ENCODE measurements at places on chromosomes 3 and 15.

- no peak overlapping the region for H3K4me3 ChIP-seq
- no peaks in the 10 kb centered on the region for H3K27me3 ChIP-seq
- peaks cover 92% of the 10 kb centered on the region for H3K4me1 ChIP-seq
Observed at GRCh38 chr3:32862247-32862935, 44.6 kb downstream of the TRIM71 start.

DNA sequence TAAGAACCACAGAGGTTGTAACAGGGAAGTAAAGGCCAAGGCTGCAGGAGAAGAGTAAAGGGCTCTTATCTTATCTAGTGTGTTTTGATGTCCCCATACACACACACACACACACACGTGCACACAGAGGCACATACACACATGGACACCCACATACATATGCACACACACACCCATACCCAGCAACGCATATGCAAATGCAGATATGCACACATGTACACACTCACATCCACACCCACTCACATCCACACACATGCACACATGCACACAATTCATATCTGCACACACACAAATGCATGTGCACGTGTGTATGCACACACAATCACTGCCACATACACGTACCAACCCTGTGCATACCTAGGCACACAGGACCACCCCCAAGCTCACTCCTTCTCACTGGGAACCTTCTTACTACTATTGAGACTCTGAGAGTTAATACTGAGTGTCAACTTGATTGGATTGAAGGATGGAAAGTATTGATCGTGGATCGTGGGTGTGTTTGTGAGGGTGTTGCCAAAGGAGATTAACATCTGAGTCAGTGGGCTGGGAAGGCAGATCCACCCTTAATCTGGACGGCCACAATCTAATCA lies 99.0 kb upstream of the AKAP13 start:
- H3K36me3 ChIP-seq = no peaks in the 10 kb centered on the region
- no peak overlapping the region for H3K27ac ChIP-seq
- H3K27me3 ChIP-seq = peaks cover 18% of the 10 kb centered on the region

GRCh38 chr15:31364301-31365031 lies 37.8 kb downstream of the KLF13 start:
- peaks cover 73% of the 10 kb centered on the region for H3K4me1 ChIP-seq
- peaks cover 8% of the 10 kb centered on the region for H3K36me3 ChIP-seq
- DNase-seq = no peak
- H3K27me3 ChIP-seq = no peaks in the 10 kb centered on the region
- no peak overlapping the region for H3K4me3 ChIP-seq

DNA sequence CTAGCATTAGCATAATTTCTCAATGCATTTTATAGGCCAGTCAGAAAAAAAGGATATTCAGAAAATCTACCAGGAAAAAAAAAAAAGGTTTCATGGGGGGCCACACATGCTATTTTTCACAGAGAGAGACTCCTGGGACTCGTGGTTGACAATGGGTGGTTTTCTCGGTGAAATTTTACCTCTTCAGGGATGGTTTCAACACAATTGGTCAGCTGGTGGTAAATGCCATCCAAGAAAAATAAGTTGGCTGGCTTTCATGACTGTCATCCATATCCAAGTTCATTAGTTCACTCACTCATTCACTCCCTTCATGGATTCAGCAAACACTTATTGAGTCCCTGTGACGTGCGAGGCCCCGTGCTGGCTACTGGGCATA lies 217.3 kb downstream of the SHQ1 start:
- peak overlapping the region; percentile 75 for H3K27ac ChIP-seq
- no peak for DNase-seq
- H3K4me1 ChIP-seq = peaks cover 43% of the 10 kb centered on the region
- H3K4me3 ChIP-seq = no peak overlapping the region
- peaks cover 20% of the 10 kb centered on the region for H3K27me3 ChIP-seq

GRCh38 chr3:84961521-84962255 lies 2.9 kb downstream of the CADM2 start:
- H3K4me3 ChIP-seq = peak overlapping the region; percentile 77
- H3K27me3 ChIP-seq = peaks cover 63% of the 10 kb centered on the region
- H3K36me3 ChIP-seq = no peaks in the 10 kb centered on the region

DNA sequence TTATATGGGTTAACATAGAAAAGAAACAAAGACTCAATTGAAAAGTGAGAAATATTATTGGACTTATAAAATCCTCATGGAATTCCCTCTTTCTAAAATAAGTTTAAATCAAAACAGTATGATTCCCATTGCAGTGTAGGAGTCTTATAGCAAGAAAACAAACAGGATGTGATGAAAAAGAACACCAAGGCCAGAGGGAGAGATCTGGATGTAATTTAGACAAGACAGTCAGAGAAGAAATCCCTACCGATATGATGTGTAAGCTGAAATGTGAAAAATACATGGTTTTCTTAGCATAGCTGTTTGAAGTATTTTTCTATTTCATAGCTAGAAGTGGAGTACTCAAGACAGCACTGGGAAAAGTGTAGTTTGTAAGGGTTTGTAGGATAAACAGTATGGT lies 521.5 kb downstream of the RSL24D1 start:
- no peaks in the 10 kb centered on the region for H3K4me1 ChIP-seq
- H3K4me3 ChIP-seq = no peak overlapping the region
- H3K36me3 ChIP-seq = no peaks in the 10 kb centered on the region
- DNase-seq = no peak
- H3K27me3 ChIP-seq = no peaks in the 10 kb centered on the region

DNA sequence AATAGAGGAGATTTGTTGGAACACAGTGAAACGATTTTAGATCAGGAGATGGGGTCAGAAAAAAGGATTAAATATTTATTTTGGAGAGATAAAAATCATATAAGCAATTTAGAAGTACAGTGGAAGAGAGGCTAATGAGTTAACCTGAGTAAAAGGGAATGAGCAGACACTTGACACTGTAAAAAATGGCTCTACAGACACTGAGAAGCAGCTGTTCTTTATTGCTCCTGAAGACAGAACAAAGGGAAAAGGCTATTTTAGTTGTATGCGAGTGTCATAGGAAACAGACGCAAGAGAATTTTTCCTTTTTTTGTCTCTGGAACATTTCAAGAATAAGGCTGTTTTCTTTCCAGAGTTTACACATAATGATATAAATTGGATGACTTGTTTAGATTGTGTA lies 34.3 kb downstream of the ASTE1 start:
- H3K4me3 ChIP-seq = no peak overlapping the region
- H3K27me3 ChIP-seq = peaks cover 4% of the 10 kb centered on the region
- DNase-seq = no peak
- peaks cover 22% of the 10 kb centered on the region for H3K4me1 ChIP-seq
- peak overlapping the region; percentile 4 for H3K27ac ChIP-seq

- H3K36me3 ChIP-seq = peaks cover 52% of the 10 kb centered on the region
- H3K27ac ChIP-seq = no peak overlapping the region
- DNase-seq = no peak
- no peak overlapping the region for H3K4me3 ChIP-seq
- H3K27me3 ChIP-seq = no peaks in the 10 kb centered on the region
Observed at GRCh38 chr15:76885212-76885611, 19.9 kb downstream of the SCAPER start.

- peaks cover 8% of the 10 kb centered on the region for H3K36me3 ChIP-seq
- peaks cover 7% of the 10 kb centered on the region for H3K4me1 ChIP-seq
- H3K27me3 ChIP-seq = peaks cover 6% of the 10 kb centered on the region
- no peak for DNase-seq
Observed at GRCh38 chr3:151724576-151725562, 8.9 kb upstream of the AADACL2 start.

DNA sequence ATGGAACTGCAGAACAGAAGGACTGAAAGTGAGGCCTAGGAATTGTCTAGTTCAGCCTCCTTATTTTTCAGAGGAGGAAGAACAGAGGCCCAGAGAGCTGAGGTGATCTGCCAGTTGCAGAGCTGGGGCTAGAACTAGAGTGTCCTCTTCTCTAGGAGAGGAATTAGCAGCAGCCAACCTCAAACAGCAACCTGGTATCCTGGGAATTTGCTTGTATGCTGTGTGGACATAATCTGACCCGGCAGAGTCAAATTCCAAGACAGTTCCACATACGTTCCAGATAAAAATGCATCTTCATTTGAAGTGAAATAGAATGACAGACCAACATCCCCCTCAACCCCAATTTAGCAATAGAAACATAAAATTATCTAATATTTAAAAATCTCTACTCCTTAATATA lies 13.5 kb upstream of the TSC22D2 start:
- no peak for DNase-seq
- peaks cover 14% of the 10 kb centered on the region for H3K4me1 ChIP-seq
- no peak overlapping the region for H3K4me3 ChIP-seq
- H3K27ac ChIP-seq = no peak overlapping the region

DNA sequence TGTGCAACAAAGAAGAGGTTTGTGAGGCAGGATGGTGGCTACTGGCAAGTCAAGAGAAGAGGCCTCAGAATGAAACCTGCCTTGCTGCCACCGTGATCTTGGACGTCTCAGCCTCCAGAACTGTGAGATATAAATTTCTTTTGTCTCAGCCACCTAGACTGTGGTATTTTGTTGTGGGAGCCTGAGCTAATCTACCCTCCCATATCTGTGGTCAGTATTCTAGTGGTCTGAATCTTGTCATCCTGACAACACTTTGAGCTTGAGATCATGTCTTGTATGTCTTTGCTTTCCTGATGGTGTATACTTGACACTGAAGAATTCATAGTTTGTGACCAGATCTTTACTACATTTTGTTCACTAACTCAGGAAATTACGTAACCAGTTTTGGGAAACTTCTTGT lies 240.6 kb upstream of the GOLIM4 start:
- H3K27me3 ChIP-seq = no peaks in the 10 kb centered on the region
- no peaks in the 10 kb centered on the region for H3K36me3 ChIP-seq
- H3K4me1 ChIP-seq = peaks cover 19% of the 10 kb centered on the region

DNA sequence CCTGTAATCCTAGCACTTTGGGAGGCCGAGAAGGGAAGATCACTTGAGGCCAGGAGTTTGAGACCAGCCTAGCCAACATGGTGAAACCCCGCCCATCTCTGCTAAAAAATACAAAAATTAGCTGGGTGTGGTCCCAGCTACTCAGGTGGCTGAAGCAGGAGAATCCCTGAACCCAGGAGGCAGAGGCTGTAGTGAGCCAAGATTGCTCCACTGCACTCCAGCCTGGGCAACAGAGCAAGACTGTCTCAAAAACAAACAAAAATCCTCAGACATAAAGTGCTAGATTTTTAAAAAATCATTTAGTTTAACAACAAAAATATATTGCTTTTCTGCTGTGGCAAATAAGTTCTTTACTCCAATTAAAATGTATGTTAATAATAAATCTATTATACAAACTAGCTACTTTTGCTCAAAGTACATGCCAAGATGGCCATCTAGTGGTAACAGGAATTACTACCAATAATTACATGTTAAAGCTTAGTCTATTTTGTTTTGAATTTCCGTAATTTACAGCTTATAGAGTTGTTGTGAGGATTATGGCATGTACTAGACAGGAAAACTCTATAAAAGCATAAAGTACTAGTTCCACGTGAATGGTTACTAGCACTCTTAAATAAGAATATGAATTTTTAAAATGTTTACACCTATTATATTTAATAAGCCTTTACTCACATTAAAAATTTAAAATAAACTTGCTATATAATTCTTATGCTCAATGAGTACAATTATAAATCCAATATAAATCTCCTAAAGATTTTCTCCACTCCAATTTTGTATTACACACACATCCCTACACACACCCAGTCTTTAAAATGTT lies 39.0 kb downstream of the GABPB1 start:
- H3K27ac ChIP-seq = no peak overlapping the region
- H3K36me3 ChIP-seq = peaks cover 7% of the 10 kb centered on the region
- H3K27me3 ChIP-seq = peaks cover 3% of the 10 kb centered on the region
- no peaks in the 10 kb centered on the region for H3K4me1 ChIP-seq
- DNase-seq = no peak

GRCh38 chr3:111903067-111903511 lies 44.0 kb downstream of the PHLDB2 start:
- H3K4me3 ChIP-seq = no peak overlapping the region
- peaks cover 13% of the 10 kb centered on the region for H3K4me1 ChIP-seq
- no peak overlapping the region for H3K27ac ChIP-seq
- H3K27me3 ChIP-seq = peaks cover 4% of the 10 kb centered on the region

DNA sequence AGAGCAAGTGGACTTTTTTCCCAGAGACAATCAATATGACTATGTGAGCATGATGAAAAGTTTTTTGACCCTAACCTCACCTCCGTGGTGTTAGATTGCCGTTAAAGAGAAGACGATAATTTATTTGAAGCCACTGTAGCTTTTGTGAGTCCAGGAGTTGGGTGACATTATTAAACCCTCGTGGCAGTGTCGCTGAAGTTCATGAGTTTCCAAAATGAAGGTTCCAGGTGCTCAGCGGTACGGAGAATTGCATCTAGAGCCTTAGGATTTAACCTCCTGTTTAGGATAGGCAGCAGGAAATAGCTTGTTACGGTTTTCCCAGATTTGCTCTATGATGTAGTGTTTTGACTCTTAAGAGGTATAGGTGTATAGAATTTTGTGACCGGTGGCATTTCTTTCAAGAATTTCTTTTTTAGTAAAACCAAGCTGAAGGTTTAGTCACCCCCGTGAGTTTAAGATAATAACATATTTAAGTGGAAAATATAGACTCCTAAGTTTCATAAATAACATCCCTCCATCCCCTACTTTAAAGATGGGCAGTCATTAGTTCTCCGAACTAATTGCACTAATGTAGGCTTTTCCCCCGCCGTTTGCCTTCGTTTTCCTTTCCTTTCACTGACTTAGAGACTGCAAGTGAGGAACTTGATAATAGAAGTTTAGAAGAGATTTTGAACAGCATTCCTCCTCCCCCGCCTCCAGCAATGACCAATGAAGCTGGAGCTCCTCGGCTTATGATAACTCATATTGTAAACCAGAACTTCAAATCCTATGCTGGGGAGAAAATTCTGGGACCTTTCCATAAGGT lies 2.0 kb downstream of the SMC4 start:
- H3K4me1 ChIP-seq = peaks cover 59% of the 10 kb centered on the region
- peak overlapping the region; percentile 69 for H3K27ac ChIP-seq
- H3K4me3 ChIP-seq = peak overlapping the region; percentile 99
- H3K36me3 ChIP-seq = peaks cover 18% of the 10 kb centered on the region
- no peak for DNase-seq

DNA sequence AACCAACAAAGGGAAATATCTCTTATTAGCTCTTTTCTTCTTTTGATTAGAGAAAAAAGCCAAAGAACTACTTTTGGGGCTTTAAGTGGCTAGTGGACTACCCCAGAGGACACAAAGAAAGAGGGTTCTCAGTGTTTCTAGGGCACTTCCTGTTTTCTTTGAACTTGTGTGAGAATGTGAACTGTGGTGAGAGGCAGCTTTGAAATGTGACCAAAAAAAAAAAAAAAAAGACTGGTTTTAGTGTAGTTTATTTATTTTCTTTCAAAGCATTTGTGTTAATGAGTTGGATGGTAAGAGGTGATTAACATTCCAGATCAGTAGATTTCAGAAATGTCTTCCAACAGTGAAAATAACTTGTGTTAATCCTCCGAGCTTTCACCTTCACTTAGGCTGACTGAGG lies 32.4 kb downstream of the SELENOT start:
- no peak overlapping the region for H3K4me3 ChIP-seq
- H3K27me3 ChIP-seq = no peaks in the 10 kb centered on the region
- DNase-seq = no peak

DNA sequence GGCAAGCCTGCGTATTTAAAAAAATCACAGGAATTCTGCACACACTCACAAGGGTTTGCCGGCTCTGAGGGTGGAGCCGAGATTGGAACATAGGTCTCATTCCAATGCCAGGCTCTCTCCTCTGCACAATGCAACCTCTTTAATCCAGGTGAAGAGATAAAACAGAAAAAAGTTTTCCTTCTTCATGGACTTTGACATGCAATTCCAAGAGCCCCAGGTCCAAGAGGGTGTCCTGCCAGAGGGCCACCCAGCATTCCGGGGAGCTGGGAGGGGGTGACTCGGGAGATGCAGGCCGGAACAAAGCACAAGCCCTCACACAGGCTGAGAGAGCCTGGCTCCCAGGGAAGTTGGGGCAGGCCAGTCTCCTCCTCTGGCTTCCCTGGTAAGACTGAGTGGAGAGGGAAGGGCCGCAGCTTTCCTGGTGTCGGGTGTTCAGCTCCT lies 6.7 kb upstream of the SLC12A8 start:
- no peak overlapping the region for H3K27ac ChIP-seq
- DNase-seq = no peak
- H3K4me1 ChIP-seq = peaks cover 14% of the 10 kb centered on the region
- H3K36me3 ChIP-seq = no peaks in the 10 kb centered on the region
